ENCODE measurements at places on chromosomes 6 and 20.

DNA sequence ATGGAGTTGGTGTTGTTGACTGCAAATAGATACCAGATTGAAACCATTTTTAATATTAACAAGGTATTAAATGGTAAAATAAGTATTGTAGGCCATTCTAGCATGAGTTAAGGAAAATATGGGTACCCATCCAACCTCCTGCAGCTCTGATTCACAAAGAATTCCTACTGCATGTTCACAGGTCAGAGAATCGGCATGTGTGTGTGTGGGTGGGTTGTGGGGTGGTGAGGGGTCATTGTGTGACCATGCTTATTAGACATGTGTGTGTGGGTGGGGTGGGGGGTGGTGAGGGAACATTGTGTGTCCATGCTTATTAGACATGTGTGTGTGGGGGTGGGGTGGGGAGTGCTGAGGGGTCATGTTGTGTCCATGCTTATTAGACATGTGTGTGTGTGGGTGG, 3.2 kb downstream of the IYD start:
- no peak for DNase-seq

DNA sequence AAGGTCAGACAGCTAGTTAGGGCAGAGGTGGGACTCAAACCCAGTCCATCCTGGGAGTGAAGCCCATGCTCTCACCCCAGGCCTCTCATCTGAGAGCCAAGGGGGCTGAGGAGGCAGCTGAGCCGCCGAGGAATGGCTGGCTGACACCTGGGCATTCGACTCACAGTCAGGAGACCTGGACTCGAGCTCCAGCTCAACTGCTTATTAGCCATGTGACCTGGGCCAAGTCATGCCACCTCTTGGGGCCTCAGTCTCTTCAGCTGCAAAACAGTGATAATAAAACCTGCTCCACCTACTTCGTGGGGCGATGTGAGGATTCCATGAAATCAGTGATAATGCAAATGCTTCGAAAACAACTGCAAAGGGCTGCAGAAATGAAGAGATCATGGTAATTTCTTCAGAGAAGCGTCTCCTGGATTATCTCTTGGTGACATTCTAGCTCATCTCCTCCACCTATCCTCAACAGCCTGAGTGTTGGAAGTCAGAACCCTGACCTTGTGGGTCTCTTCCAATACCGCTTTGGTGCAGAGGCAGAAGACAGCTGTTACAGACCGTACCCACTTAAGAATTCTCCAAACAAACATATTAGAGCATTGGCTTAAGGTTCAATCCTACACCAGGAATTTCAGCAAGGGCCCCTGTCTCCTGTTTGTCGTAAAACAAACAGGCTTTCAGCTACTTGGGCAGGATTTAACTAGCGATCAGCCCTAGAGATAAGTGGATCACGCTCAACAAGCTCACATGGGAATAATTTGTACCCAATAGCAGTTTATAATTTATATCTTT, 60.0 kb upstream of the PIM1 start:
- DNase-seq = no peak

- no peak for DNase-seq
Observed at GRCh38 chr6:108673153-108673552, 112.4 kb downstream of the FOXO3 start.

- no peak for DNase-seq
Observed at GRCh38 chr6:167146135-167146534, 11.6 kb downstream of the GPR31 start.

DNA sequence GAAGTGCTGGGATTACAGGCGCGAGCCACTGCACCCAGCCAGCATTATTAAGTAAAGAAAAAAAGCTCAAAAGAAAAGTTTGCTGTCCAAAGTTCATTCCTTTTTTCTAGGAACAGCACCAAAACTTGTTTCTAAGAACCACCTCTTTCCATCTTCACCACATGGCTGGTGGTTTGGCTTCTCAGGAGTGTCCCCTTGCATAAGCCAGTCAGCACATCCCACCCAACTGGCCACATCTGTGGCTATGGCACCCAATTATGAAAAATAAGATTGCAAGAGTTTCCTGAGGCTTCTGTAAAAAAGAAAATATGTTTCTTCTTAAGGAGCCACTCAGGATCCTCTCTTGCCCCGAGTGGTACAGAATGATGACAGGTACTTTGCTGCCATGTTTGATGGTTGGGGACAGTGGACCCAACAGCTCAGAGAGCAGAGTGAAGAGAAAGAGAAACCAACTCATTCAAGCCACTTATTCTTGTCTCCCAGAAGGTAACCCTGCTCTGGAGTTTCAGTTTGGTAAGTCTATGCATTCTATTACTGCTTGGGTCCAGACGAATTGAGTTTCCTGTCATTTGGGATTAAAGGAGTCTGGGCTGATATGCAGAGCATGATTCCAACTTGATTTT, 65.3 kb downstream of the PSMB1 start:
- DNase-seq = no peak

GRCh38 chr20:53809217-53809616, 215.6 kb upstream of the ZNF217 start:
- DNase-seq = no peak

DNA sequence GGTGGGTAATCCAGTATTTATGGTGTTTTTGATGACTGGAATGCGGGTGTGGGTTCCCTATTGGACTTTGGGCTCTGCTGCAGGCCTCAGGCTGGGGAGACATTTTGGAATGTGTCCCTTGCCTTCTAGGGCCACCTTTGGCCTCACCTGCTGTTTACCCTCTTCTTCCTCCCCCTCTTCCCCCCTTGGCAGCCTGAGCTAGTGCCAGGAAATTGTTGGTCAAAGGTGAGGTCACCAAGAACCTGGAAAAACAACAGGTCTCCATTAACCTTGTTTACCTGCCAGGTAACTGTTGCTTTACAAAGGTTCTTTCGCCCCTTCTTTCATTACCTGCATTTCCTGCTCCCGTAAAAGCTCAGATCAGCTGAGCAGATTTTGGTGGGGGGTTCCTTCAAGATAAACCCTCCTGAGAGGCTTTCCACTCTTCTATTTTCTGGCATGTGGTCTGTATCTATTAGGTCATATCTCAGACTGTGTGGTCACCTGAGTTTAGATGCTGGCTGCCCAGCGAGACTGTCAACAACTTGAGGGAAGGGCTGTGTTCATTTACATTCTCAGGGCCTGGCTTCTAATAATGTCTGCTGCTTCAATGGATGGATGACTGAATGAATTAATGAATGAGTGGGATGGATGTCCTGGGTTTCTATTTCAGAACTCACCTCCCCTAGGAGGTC, 34.7 kb downstream of the VEGFA start:
- DNase-seq = no peak

DNA sequence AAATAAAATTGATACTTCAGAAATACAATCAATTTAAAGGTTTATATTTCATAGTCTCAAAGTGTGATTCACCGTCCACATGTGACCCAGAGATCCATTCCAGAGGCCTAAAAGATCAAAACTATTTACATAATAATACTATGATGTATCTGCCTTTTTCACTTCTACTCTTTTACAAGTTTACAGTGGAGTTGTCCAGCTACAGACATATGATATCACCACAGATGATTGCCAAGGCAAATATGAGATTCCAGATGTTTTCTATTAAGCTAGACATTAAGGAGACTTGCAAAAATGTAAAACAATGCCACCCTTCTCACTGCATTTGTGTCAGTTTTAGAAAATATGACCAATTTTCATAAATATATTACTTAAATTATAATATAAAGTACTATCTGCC, 443.7 kb downstream of the GJA1 start:
- DNase-seq = no peak

GRCh38 chr6:45665859-45666258, 288.1 kb upstream of the SUPT3H start:
- DNase-seq = peak; percentile 45

- no peak for DNase-seq
Observed at GRCh38 chr6:138266095-138266494, 47.8 kb upstream of the PBOV1 start.

DNA sequence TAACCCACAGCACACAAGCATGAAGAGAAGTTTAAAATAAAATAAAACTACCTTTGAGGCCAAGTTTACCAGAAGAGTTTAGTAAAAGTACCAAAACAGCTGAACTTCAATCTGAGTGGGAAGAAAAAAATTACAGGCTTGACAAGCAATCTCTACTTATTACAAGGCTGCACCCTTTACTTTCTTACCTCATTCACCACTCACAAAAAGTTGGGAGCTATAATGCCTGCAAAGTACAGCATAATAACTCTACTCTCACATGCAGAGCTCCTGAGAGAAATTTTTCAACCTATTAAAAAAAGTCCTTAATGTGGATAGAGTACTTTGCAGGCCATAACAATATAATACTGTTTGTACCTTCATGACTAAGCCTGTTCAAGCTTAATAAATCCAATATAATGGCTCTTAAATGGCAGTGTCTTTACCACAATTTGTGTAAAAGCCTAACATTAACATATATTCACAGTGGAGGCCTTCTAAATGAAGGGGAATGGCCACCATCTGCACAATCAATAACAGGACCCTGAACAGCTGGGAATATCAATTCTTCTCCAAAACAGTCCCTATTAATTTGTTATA, 103.1 kb downstream of the DST start:
- DNase-seq = no peak

DNA sequence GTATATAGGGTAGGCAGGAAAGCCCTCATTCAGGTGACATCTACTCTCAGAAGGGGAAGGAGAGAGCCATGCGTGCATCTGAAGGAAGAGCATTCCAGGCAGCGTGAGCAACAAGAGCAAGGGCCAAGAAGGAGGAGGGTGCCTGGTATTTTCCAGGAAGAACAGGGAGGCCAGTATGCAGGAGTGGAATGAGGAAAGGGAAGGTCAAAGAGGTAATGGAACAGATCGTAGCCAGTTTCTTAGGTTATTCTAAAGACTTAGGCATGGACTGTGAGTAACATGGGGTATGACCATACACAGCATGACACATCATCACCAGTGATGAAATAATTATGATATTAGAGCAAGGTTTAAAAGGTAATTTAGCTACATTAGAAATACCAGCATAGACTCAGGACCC, 24.1 kb downstream of the ALDH8A1 start:
- DNase-seq = no peak

DNA sequence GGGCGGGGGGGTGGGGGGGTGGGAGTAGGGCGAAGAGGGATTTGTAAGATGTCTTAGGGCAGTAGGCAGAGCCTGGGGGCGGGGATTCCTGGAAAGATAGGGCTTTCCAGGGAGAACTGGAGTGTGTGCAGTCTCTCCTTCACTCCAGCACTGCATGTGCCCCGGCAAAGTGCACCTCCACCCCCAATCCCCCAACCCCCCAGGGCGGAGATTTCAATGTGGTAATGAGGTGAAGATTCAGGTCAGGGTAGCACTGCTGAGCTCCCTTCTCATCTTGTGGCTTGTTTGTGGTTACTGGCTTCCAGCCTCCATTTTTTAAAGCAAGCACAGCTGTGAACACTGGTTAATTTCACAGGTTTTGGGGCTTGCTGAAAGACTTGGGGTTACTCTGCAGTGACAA, 5.9 kb downstream of the TMEM239 start:
- DNase-seq = peak; percentile 88

DNA sequence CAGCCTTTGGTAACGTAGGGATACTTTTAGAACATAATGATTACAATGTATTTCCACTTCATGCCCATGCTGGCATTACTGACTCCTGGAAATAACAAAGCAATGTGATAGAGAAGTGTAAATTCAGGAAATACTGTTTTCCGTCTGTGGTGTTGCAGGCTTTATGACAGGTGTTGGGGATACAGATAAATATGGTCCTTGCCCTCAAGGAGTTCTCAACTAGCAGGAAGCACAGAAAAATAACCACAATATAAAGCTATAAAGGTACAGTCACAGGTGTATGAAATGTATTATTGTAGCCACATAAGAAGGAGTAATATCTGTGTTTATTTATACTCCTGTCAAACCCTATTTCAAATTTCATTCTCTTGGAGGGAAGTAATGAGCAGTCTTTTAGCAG, 12.9 kb upstream of the LAMP5 start:
- DNase-seq = no peak

DNA sequence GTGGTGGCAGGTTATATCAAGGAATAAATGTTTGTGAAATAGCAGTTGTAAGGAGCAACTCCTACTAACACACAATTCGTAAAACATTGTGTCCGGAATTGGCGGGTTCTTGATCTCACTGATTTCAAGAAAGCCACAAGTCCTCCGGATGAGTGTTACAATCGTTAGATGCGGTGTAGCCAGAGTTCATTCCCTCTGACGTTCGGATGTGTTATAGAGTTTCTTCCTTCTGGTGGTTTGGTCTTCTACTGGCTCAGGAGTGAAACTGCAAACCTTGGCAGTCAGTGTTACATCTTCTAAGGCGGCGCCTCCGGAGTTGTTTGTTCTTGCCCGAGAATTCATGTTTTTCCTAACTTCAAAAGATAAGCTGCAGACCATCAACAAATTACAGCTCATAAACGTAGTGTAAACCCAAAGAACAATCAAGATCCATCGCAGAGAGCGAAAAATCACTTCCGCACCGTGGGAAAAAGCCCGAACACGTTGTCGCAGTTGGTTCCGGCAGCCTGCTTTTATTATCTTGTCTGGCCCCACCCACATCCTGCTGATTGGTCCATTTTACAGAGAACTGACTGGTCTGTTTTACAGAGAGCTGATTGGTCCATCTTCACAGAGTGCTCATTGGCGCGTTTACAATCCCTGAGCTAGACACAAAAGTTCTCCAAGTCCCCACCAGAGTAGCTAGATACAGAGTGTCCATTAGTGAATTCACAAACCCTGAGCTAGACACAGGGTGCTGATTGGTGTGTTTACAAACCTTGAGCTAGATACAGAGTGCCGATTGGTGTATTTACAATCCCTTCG, 58.2 kb downstream of the TRIM27 start:
- DNase-seq = peak; percentile 94

- no peak for DNase-seq
Observed at GRCh38 chr20:35546127-35546526, 4.2 kb downstream of the ERGIC3 start.

- DNase-seq = no peak
Observed at GRCh38 chr6:147223736-147224135, 19.5 kb downstream of the STXBP5 start.

DNA sequence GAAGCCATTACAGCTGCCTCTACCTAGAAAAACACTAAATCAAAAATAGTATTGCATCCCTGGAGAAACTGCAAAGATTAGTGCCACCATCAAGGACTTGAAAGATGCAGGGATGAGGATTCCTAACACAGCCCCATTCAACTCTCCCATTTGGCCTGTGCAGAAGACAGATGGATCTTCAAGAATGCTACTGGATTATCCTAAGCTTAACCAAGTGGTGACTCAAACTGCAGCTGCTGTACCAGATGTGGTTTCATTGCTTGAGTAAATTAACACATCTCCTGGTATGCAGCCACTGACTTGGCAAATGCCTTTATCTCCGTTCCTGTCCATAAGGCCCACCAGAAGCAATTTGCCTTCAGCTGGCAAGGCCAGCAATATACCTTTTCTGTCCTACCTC, 117.4 kb downstream of the TBC1D32 start:
- no peak for DNase-seq
